Tibial nerve (tissue), 4 donors: ENCODE measurements at places on chromosomes 16 and 17.

DNA sequence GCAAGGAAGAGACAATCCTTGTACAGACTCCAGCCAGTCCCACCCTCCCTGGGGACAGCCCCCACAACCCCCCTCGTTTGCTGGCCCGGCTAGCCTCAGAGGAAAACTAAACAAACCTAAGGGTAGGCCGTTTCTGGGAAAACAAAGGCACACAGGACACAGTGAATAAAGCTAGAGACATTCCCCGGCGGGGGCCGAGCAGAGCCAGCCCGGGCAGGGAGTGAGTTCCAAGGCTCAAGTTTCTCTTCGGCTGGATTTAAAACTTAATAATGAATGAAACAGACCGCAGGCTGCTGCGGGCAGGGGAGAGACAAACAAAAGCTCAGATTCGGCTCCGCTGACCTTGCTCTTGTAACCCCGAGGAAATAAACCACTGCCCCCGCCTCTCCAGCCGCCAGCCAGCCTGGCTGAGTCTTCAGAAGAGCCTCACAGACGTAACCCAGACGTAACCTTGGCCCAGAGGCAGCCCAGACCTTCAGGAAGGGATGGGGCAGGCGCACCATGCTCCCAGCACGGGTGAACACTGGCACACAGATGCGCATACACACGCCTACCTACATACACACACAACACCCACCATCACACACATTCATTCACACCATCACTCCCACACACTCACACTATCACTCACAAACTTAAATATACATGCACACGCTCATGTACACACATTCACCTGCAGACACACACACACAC lies 216.0 kb downstream of the ZNF423 start:
- DNase-seq, result no peak
- no peaks in the 10 kb centered on the region for H3K27me3 ChIP-seq
- H3K4me3 ChIP-seq, result no peak overlapping the region
- H3K4me1 ChIP-seq, result no peaks in the 10 kb centered on the region

GRCh38 chr17:57957886-57958285 lies 2.7 kb upstream of the CUEDC1 start:
- no peak for DNase-seq

DNA sequence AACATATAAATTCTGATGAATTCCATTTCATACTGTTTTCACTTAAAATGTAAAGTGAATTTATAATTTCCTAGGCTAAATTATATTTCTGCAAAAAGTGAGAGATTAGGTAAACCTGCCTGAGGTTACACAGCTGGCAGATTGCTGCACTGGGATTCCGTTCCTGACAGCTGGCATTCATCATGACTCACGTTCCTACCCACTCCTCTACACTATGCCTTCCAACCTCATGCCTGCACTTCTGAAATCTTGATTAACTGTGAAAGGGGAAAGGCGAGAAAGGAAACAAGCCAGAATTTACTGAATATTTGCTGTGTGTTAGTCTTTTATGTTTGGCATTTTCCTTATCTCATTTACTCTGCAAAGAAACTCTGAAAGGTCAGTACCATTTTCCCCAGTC lies 73.3 kb upstream of the MON1B start:
- no peak for DNase-seq
- no peak overlapping the region for H3K27ac ChIP-seq
- no peaks in the 10 kb centered on the region for H3K4me1 ChIP-seq
- no peaks in the 10 kb centered on the region for H3K27me3 ChIP-seq
- no peak overlapping the region for H3K4me3 ChIP-seq

DNA sequence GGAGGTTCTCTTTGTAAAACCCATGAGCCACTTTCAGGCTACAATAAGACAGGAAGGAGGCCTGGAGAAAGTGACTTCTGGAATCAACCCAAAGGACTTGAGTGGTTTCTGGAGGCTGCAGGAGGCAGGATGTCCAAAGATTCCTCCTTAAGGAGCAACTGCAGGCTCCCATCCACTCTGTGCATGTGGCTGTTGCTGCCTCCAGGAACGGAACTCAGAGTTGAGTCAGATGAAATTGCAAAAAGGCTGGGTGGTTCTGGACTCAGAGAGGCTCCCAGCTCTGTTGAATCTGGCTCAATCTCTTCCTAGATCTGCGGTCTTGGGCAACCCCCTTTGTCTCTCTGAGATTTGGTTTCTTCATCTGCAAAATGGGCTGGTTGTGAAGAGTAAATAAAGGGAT lies 197.1 kb downstream of the SHISA9 start:
- no peak overlapping the region for H3K27ac ChIP-seq
- no peaks in the 10 kb centered on the region for H3K27me3 ChIP-seq
- no peaks in the 10 kb centered on the region for H3K4me1 ChIP-seq
- H3K36me3 ChIP-seq, result no peaks in the 10 kb centered on the region

DNA sequence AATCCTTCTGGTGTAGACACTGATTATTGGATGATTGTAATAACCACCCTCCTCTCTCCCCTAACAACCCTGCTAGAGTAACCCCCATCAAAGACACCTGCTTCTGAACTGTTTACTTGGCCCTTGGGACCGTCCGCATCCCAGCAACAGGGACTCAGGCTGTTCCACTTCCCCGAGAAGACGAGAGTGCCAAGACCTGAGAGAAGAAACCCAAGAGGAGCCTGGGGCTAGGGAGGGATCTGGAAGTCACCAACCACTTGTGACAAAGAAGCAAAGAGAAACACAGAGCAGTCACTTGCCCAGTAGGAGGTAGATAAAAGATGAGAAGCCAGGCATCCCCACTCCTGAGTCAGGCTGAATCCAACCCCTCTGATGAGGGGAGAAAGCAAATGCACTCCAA lies 84.3 kb downstream of the CDH11 start:
- H3K4me1 ChIP-seq, result no peaks in the 10 kb centered on the region
- no peaks in the 10 kb centered on the region for H3K36me3 ChIP-seq
- H3K27me3 ChIP-seq, result no peaks in the 10 kb centered on the region

- no peaks in the 10 kb centered on the region for H3K4me1 ChIP-seq
- DNase-seq, result no peak
These were observed 217.2 kb downstream of the CA10 start for GRCh38 chr17:51941272-51941671.

DNA sequence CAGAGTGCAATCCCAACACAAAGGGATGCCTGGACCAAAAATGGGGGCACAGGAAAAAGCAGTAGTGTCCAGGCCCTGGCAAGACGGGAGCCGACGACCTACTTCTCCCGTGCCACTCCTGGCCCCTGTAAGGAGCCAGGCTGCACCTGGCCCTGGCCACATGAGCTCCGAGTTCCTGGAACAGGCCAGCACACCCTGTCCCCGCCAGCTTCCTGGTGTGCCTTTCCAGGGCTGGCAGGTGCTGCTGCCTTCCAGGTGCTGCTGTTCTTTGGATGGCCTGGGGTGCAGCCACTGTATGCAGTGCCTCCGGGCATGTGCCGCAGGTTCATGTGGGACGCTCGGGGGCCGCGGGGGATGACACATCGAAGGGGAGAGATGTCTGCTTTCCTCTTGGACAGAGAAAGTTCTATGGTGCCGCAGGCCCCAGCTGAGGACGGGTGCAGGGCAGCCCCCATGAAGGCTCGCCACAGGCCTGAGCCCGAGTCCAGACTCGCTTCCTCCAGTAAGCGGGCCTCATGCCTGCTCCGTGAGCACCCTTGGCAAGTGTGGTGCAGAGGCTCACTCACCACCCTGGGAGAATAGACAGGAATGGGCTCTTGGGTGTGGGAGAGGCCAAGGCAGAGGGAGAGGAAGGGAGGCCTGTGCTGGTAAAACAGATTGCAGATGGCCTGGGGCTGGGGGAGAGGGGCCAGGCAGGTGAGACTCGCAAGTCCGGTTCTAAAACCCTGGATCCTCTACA lies 54.7 kb upstream of the FASN start:
- no peaks in the 10 kb centered on the region for H3K4me1 ChIP-seq
- H3K36me3 ChIP-seq, result peaks cover 43% of the 10 kb centered on the region
- no peak overlapping the region for H3K4me3 ChIP-seq
- DNase-seq, result no peak
- no peak overlapping the region for H3K27ac ChIP-seq

DNA sequence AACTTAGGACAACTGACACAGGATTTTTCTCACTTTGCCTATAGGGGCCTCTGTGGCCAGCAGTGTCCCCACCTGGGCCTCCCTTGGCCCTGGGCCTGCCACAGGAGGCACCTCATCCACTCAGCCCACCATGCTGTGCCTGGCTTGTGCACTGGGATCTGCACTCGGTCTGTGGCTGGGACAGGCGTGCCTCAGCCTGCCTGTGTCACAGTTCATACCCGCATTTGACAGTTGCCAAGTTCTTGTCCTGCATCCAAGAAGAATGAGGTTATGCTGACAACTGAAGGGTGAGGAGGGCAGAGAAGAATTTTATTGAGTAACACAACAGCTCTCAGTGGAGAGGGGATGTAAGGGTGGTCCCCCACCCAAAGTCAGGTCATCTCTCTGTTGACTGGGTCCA lies 36.0 kb downstream of the ZFP90 start:
- no peaks in the 10 kb centered on the region for H3K27me3 ChIP-seq
- no peak overlapping the region for H3K4me3 ChIP-seq
- H3K4me1 ChIP-seq, result no peaks in the 10 kb centered on the region
- no peaks in the 10 kb centered on the region for H3K36me3 ChIP-seq
- DNase-seq, result no peak

- H3K27me3 ChIP-seq, result no peaks in the 10 kb centered on the region
- H3K4me3 ChIP-seq, result no peak overlapping the region
- peak overlapping the region; percentile 97 for H3K27ac ChIP-seq
- H3K4me1 ChIP-seq, result peaks cover 54% of the 10 kb centered on the region
These were observed 1.4 kb upstream of the CD2BP2 start for GRCh38 chr16:30356401-30357084.

DNA sequence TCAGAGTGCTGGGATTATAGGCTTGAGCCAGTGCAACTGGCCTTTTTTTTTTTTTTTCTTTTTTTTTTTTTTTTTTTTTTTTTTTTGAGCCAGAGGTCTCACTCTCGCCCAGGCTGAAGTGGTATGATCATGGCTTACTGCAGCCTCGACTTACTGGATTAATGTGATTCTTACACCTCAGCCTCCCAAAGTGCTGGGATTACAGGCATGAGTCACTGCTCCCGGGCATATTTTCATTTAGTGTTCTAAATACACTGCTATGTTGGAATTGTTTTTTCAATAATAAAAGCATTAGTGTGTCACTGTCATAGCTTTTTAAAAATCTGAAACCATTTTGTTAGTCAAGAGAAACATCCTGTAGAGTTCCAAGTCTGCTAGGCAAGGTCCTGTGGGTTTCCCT lies 40.3 kb downstream of the NDE1 start:
- no peaks in the 10 kb centered on the region for H3K4me1 ChIP-seq
- no peak for DNase-seq
- no peak overlapping the region for H3K27ac ChIP-seq
- peaks cover 28% of the 10 kb centered on the region for H3K36me3 ChIP-seq
- no peak overlapping the region for H3K4me3 ChIP-seq

DNA sequence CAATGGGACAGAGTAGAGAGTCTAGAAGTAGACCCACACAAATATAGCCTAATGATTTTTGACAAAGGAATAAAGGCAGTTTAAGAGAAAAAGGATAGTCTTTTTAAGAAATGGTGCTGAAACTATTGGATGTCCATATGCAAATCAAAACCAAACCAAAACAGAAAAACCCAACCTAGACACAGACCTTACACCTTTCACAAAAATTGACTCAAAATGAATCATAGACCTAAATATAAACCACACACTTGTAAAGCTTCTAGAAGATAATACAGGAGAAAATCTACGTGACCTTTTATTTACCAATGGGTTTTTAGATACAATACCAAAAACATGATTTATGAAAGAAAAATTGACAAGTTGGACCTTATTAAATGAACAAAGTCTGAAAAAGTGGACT lies 66.4 kb upstream of the MPHOSPH6 start:
- no peak for DNase-seq
- H3K27me3 ChIP-seq, result no peaks in the 10 kb centered on the region

GRCh38 chr16:88015806-88016140 lies 64.5 kb downstream of the BANP start:
- no peak overlapping the region for H3K4me3 ChIP-seq
- H3K27me3 ChIP-seq, result no peaks in the 10 kb centered on the region
- no peaks in the 10 kb centered on the region for H3K4me1 ChIP-seq

DNA sequence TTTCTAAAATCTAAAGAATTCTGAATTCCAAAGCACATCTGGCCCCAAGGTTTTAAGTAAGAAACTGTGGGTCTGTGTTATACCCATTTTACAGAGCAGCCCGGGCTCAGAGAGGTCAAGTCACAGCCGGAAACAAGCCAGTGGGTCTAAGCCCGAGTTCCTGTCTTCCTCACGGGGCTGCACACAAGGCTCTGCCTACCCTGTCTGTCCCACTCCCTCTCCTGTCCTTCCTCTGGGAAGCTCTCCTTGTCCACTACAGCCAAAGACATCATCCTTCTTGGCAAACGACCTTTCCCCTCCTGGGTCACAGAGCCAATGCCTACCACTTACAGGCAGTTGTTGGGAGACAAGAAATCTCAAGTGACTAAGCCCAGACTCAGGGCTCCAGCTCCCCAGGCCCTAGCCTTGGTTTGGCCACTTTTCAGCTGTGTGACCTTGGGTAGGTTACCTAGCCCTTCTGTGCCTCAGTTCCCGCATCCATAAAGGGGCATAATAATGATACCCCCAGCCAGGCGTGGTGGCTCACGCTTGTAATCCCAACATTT lies 55.6 kb upstream of the MAP3K14 start:
- no peaks in the 10 kb centered on the region for H3K36me3 ChIP-seq
- H3K4me1 ChIP-seq, result no peaks in the 10 kb centered on the region
- H3K4me3 ChIP-seq, result no peak overlapping the region
- peak overlapping the region; percentile 89 for H3K27ac ChIP-seq

- DNase-seq, result no peak
- H3K4me3 ChIP-seq, result no peak overlapping the region
- no peaks in the 10 kb centered on the region for H3K27me3 ChIP-seq
- H3K27ac ChIP-seq, result no peak overlapping the region
These were observed 50.1 kb downstream of the KLHDC4 start for GRCh38 chr16:87715658-87716057.

DNA sequence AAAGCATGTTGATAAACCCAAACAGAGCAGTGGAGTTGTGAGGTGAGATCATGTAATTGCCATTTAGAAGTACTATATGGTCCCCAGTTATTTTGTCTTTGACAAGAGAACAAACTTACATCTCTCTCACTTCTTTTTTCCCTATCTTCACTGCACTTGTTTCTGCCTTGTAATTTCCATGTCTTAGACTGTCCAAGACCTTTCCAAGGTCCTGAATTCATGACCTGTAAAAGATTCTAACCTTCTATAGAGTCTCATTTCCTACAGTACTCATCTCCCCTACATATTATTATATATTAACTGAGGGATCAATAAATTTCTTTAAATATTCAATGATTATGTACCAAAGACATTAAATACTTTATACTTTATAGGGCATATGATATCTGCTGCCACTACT lies 295.3 kb upstream of the KIF2B start:
- no peak for DNase-seq
- no peak overlapping the region for H3K4me3 ChIP-seq
- H3K4me1 ChIP-seq, result no peaks in the 10 kb centered on the region
- H3K36me3 ChIP-seq, result no peaks in the 10 kb centered on the region
